Activated T-helper 17 cell treated with anti-CD3 and anti-CD28 coated beads, Interleukin-2, amount 50 U/mL, for 72 hours (primary cell): ENCODE measurements at places on chromosomes 3 and 15. TPM values are rescaled to one million over a fixed set of nuclear protein-coding genes. Genes with fewer than 3 reads are reported as not detected.

Gene MELTF
- 9.7 TPM for total RNA-seq

Gene SCN5A
- 0.35 TPM for total RNA-seq

Gene CHRNA5
- total RNA-seq, result 14.1 TPM

Gene DNASE1L3
- not detected for total RNA-seq

Gene CYP8B1
- total RNA-seq, result not detected

Gene GABRB3
- 0.32 TPM for total RNA-seq

Gene CPEB1
- total RNA-seq, result not detected

Gene RARB
- not detected for total RNA-seq

Gene PLA2G4E
- 0.13 TPM for total RNA-seq

Gene CCR9
- total RNA-seq, result 0.15 TPM

Gene UBE2E1
- 86.9 TPM for total RNA-seq

Gene BNC1
- not detected for total RNA-seq

Gene SLCO2A1
- not detected for total RNA-seq

Gene ALPK3
- total RNA-seq, result 1.1 TPM

Gene LRRIQ4
- total RNA-seq, result 0.13 TPM

Gene MCF2L2
- 10.0 TPM for total RNA-seq

Gene SNTN
- not detected for total RNA-seq

Gene LTK
- total RNA-seq, result 1.9 TPM

Gene PPP2R3A
- 0.79 TPM for total RNA-seq

Gene COL6A5
- total RNA-seq, result not detected

Gene SLC38A3
- total RNA-seq, result 0.71 TPM

Gene PAK6
- 0.42 TPM for total RNA-seq

Gene PYGO1
- not detected for total RNA-seq

Gene ADAMTS7
- 4.4 TPM for total RNA-seq

Gene CASR
- total RNA-seq, result 0.82 TPM

Gene MASP1
- not detected for total RNA-seq

Gene GNAT1
- total RNA-seq, result not detected

Gene CHL1
- not detected for total RNA-seq

Gene SLC22A14
- 0.15 TPM for total RNA-seq

Gene OXTR
- total RNA-seq, result 3.6 TPM

Gene PLIN1
- 0.09 TPM for total RNA-seq

Gene OIP5
- 9.2 TPM for total RNA-seq

Gene SCN11A
- total RNA-seq, result 0.21 TPM

Gene SLC6A1
- not detected for total RNA-seq

Gene SCAANT1
- 2.4 TPM for total RNA-seq

Gene NR2F2
- total RNA-seq, result not detected

Gene KNG1
- total RNA-seq, result not detected

Gene ACAA1
- total RNA-seq, result 67.5 TPM

Gene MYH15
- total RNA-seq, result 0.42 TPM

Gene FOXL2
- total RNA-seq, result not detected

Gene POTEB3
- total RNA-seq, result not detected

Gene FBXO22
- 55.1 TPM for total RNA-seq

Gene ROPN1
- not detected for total RNA-seq

Gene SAMD7
- total RNA-seq, result not detected

Gene PHC3
- 98.7 TPM for total RNA-seq

Gene RGMA
- total RNA-seq, result 0.26 TPM

Gene MKRN2OS
- not detected for total RNA-seq

Gene NAALADL2
- total RNA-seq, result not detected

Gene NANOGP8
- not detected for total RNA-seq

Gene GOLGA6A
- total RNA-seq, result 0.11 TPM

Gene GOLGA6L7
- total RNA-seq, result not detected

Gene HCLS1
- total RNA-seq, result 289 TPM

Gene GALNT15
- total RNA-seq, result not detected

Gene C2CD4A
- 1.3 TPM for total RNA-seq

Gene SLC28A1
- total RNA-seq, result not detected

Gene MYZAP
- total RNA-seq, result not detected

Gene CCDC54
- not detected for total RNA-seq
